ENCODE measurements at places on chromosomes 13 and 19.
A peak's percentile ranks its signal among the peaks of the same experiment; 100 is the strongest.

DNA sequence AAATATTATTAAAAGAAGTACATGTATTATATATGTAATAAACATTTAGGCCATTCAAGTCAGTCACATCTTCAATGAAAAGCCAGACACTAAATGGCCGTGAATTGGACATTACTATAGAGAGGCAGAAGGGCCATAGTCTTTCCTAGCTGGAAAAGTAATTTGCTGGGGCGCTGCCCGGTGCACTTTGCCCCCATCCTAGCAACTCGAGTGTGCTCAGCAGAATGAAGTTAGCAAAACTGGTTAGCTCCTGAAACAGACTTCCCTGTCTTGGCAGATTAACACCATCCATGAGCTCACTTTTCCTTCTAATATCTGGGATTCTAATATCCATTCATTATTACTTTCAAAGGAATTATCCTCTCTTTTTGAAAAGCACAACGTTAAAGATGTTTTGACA is 2.8 kb upstream of the SPRYD7 start:
- no peak for DNase-seq

DNA sequence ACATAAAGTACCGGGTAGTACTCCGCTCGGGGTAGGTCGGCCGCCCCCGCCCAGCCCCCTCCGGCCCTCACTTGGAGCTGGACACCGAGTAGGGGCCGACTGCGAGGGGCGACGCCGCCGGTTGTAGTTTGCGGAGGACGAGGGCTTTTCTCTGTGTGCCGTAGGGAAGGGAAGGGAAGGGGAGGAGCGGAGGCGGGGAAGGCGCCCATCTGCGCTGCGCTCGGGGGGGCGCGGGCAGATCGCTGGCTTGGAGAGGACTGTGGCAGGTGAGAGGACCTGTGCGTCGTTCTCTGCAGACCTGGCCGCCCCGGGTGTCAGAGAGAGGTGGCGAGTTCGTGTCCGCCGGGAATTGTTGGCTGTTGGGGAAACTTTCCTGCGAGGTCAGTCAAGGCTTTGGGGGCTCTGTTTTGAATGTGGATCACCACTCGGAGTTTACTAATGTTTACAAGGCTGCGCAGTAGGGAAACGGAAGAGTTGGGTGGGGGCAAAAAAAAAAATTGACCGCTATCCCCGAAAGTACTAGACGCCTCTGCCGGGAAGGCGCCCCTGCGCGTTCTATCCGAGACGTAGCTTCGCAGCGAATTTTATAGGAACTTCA is 1.4 kb downstream of the ING1 start:
- DNase-seq: no peak

GRCh38 chr19:4403005-4403761 is 743 bp downstream of the CHAF1A start:
- DNase-seq: no peak

- no peak for DNase-seq
These were observed 78.6 kb upstream of the STARD13 start for GRCh38 chr13:33364192-33364591.

GRCh38 chr19:5719274-5719960 is 529 bp downstream of the LONP1 start:
- no peak for DNase-seq

DNA sequence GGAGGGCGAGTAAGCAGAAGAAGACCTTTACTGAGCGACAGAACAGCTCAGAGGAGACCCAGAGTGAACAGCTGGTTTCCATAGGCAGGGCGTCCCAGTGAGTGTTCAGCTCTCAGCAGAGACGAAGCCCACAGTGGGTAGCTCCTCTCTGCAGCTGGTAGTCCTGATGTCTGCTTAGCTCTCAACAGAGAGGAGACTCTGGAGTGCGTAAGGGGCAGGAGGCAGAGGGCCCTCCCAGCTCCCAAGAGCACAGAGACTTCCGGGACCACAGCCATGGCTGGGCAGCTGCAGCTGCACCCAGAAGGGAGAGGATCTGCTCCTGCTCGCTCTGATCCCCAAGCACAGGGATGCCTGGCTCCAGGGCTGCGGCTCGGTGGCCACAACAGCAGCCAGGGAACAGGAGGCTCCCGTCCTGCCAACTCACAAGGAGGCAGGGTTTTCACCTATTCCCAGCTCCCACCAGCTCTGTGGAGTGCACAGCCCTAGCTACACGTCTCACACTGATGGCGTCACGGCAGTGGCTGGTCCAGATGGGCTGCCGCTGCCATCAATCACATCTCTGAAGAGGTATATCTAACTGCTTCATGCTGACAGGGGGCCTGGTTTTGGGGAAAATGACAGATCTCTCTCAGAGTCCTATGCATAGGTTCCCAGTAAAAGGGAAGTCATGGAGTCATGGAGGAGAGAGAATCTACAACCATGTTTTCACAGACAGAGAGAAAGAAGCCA is 2660.1 kb upstream of the PCDH20 start:
- no peak for DNase-seq

GRCh38 chr13:113766035-113766800 is 7.2 kb downstream of the TMEM255B start:
- DNase-seq: no peak

- DNase-seq: no peak
These were observed 15.4 kb downstream of the ATP11A start for GRCh38 chr13:112705286-112705685.

DNA sequence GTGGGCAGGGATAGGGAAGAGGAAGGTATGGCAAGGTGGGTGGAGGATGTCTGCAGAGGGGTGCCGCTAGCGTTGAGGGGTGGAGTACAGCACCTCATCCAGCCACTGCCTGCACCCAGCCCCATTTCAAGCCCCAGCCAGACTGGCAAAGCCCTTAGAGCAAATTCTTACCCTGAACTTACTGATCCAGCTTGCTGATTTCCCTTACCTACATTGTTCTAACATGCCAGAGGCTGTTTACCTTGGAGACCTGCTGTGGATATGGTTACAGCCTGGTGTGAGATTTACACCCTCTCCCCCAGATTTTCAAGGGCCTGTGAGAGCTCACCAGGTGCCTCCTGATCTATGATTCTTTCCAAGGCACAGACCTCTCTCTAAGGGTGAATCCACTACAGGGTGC is 86.0 kb downstream of the ZNF726 start:
- DNase-seq: no peak

- no peak for DNase-seq
These were observed 65.0 kb downstream of the MTUS2 start for GRCh38 chr13:28885181-28885580.

GRCh38 chr19:4997297-4997696 is 28.4 kb downstream of the KDM4B start:
- DNase-seq: no peak

- DNase-seq: no peak
These were observed 57.7 kb downstream of the ING1 start for GRCh38 chr13:110771194-110771593.

DNA sequence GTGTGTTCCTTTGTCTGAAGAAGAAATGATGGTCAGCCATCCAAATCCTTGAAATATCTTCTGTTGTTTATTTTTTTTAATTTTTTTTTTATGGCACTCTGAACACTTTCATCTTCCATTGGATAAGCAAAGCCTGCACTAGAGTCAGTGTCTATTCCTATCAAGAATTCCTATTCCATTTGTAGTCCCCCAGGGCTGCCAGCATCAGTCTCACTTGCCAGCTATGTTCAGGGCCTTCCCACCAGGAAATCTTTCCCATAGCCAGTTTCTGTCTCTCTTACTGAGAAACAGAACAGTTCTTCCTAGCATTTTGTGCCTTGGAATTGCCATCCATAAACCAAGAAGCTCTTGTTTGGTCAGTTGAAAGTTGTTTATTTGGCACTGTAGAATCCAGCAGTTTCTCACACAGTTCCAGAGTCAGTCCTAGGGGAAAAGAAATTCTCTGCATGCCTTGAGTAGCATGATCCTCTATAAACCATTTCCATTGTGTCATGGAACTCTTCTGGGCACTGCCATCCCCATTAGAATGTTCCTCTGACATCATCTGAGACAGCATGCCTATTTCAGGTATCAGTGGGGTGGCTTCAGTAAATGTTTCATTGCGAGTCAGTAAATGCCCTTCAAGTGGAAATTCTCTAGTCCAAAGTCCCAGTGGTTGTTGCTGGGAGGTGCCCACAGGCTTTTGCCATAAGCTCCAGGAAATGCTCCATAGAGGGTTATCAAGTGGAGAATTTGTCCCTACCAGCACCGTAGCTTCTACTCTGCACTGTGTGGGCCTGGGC is 18.7 kb upstream of the SPRYD7 start:
- no peak for DNase-seq

DNA sequence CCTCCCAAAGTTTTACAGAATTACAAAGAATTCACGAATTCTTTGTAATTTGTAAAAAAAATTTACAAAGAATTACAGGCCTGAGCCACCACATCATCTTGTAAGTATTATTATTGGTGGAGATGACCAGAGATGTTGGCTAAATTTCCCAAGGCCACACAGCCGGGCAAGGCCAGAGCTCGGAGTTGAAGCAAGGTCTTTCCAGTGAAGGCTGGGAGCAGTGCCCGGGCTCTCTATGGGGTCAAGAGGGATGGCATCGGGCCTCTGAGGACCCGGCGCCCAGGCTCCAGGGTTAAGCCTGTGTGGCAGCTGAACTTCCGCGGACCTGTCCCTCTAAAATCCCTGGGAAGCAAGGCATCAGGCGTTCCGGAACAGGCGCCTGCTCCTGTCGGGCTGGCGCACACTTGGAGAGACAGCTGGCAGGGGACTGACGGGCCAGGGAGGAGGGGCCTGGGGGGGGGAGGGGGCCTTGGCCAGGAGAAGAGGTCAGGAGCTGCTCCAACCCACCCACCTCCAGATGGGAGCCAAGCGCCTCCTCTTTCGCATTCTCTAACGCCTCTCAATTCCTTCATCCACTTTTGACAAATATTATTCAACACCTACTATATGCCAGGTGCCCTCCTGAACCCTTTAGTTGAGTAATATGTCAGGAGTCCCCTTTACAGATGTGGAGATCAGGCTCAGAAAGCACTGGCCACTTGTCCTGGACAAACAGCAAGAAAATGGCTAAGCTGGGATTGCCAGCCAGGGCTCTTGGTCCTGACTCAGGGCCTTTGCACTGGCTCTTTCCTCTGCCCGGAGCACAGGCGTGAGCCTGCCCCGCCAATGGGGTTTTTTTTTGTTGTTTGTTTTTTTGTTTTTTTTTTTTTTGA is 36.8 kb upstream of the SEMA6B start:
- DNase-seq: no peak

DNA sequence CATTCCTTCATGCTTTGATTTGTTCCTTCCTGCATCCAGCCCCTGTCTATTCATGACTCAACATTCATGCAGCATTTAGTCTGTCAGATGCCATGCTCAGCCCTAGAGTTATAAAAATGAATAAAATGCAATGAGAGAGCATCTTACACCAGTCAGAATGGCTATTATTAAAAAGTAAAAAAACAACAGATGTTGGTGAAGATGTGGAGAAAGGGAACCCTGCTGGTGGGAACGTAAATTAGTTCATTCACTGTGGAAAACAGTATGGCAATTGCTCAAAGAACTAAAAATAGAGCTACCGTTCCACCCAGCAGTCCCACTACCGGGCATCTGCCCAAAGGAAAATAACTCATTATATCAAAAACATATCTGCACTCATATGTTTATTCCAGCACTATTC is 70.0 kb upstream of the GTF3A start:
- no peak for DNase-seq

- peak; percentile 53 for DNase-seq
These were observed 781 bp downstream of the QPCTL start for GRCh38 chr19:45693106-45693788.

GRCh38 chr19:35641515-35642151 is at the start of gene ETV2:
Gene ETV2 (plus strand): TSS chr19:35641745. CDS start chr19:35642461, 716 bp downstream.
- no peak for DNase-seq

DNA sequence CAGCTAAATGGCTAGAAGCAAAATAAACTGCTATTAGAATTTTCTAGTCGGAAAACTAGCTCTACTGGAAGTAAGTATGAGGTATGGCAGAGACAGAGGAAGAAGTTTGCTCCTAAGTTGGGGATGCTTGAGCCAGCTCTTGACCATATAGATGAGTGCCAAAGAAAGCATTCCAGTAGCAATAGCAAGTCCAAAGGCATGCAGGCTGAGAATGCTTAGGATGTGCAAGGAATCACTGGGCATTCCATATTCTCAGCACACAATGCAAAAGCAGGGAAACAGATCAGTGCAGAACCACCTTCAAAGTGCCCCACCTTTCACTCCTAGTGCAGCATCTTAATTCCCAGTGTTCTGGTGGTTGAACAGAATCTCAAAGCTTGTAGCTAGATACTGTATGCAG is 32.9 kb downstream of the SERTM1 start:
- DNase-seq: peak; percentile 30

DNA sequence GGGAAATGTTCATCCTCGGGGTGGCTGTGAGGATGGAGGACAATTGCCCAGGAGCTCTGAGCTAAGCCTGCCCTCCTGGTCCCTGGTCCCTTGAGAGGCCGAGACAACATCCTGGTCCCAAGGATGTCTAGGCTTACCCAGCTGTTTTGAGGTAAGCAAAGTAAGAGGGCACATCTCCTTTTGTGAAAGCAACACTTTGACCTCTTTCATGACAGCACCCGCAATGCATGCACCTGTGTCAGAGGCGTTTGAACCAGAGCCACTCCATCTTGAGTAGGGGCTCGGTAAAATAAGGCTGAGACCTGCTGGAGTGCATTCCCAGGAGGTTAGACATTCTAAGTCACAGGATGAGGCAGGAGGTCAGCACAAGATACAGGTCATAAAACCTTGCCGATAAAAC is 43.1 kb upstream of the ANKRD10 start:
- no peak for DNase-seq

GRCh38 chr19:52962394-52963246 is at the start of gene ZNF816:
Gene ZNF816 (minus strand): TSS chr19:52962881. CDS start chr19:52956089, 6,792 bp downstream.
- peak; percentile 86 for DNase-seq

DNA sequence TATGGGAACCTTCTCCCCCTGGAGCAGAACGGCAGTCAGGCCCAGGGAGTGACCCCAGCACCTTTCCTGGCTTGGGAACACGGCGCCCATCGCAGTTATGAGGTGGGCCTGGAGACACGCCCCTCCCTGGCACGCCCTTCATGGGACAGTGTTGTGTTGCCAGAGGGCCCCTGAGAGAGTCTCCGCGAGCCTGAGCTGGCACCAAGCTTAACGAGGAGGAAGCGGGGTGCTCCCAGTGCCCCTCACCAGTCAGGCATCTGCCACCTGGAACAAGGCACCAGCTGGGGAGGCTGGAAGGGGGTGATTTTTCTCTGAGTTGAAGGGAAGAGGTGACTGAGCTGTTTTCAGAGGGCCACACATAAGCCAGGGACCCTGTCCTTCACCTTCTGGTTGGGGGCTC is 180.6 kb downstream of the KDM4B start:
- no peak for DNase-seq

DNA sequence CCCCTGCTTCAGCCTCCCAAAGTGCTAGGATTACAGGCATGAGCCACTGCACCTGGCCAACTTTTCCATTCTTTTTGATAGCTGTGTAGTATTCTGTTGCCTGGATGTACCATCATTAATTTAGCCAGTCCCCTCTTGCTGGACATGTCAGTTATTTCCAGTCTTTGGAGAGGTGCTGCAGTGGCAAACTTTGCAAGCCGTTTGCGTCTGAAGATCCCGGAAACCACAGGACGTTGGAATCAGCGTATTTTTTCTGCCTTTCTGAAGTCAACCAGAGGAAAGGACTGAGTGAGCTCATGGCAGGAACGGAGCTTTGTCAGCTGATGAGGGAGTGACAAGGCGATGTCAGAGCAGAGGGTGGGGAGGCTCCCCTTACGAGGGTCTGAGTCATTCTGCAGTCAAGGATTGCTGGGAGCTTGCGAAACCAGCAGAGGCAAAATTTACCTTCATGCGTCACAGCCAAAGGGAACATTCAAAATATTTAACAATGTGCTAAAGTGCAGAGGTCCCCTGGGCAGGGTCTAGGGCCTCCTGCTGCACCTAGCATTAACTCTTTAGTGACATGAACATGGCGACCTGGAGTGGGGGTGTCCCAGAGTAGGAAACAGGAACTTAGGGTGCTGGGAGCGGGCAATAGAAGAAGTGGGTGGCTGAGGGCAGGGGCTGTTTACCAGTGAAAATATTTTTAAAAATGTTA is 5.6 kb downstream of the C5AR1 start:
- DNase-seq: peak; percentile 75
